T-helper 17 cell (primary cell): ENCODE measurements at places on chromosomes 3 and 15.

DNA sequence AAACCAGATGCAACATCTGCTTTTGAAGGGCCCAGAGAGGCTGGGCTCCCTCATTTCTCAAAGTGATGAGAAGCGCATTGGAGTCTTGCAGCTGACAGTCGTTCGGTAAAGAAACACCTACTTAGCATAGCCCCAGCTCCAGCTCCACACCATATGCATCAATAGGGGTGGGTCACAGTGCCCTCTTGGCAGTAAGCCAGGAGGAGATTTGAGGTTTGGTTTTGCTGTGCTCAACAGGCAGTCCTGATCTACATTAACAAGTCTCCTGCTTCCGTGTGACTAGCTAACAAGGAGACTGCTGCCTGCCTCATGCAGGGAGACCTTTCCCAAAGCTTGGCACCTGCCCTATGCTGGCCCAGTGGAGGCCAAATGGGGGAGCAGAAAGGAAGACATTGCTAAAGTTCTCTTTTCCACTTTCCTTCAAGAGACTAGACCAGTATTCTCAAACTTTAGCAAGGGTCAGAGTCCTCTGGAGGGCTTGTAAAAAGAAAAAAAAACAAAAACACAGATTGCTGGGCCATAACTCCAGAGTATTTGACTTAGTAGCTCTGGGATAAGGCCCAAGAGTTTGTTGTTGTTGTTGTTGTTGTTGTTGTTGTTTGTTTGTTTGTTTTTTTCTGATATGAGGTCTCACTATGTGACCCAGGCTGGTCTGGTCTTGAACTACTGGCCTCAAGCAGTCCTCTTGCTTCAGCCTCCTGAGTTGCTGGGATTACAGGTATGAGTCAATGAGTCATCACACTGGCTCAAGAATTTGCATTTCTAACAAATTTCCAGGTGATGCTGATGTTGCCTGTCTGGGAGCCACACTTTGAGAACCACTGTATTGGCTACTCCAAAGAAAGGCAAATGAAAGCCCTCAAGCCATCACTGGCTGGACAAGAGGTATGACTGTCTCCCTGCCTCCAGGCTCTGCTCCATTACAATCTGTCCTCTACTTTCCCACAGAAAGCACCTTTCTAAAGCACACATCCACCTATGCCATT lies 294.9 kb downstream of the RORA start:
- no peak for DNase-seq

DNA sequence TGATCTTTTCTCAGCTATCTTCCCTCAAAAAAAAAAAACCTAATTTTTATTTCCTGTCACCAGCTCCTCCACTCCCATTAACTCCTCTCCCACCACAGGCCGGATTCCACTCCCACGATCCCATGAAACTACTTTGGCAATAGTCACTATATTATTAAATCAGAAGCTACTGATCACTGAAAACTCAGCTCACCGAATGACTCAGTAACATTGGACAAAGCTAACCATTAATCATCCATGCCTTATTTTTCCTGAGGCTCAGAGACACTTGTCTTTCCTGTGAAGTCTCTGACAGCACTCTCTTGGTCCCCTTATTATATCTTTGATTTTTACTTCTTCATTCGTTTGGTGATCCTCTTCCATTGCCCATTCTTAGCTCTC lies 260.2 kb downstream of the CGGBP1 start:
- no peak for DNase-seq

- DNase-seq: no peak
These were observed 18.3 kb upstream of the NTRK3 start for GRCh38 chr15:88274553-88275460.

DNA sequence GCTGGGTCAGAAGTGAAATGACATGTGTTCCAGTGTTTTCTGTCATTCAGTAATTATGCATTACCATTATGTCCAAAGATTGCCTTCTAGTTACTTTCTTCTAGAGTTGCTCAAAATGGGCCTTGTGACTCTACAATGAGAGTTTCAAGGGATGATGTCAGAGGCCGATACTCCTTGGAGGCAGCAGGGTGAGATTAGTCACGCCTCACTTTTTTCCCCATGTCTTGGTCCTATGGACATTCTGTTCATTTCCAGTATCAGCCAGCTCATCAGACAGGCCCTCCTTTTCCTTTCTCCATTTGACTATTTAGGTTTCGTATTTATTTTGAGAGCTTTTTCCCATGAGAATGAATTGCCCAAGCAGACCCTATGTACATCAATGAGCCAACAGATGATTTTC lies 17.5 kb downstream of the VGLL3 start:
- no peak for DNase-seq

DNA sequence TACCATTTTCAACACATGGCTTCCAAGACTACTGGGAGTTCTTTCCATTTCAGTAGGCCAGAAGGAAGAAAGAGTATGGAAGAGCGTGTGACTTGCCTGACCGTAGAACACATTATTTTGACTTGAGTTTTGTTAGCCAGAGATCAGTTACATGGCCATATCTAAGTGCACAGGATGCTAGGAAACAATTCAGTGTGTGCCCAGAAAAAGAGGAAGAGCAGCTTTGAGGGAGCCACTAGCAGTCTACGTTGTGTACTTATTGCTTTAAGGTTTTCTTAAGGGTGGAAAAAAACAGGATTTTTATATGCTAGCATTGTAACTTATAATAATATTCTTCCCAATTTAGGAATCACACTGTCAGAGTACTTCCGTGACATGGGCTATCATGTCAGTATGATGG lies 44.1 kb upstream of the GRAMD1C start:
- DNase-seq: no peak

GRCh38 chr3:186004209-186004608 lies 66.4 kb upstream of the TRA2B start:
- no peak for DNase-seq

GRCh38 chr15:42504631-42505030 lies 9.2 kb downstream of the SNAP23 start:
- DNase-seq: no peak

DNA sequence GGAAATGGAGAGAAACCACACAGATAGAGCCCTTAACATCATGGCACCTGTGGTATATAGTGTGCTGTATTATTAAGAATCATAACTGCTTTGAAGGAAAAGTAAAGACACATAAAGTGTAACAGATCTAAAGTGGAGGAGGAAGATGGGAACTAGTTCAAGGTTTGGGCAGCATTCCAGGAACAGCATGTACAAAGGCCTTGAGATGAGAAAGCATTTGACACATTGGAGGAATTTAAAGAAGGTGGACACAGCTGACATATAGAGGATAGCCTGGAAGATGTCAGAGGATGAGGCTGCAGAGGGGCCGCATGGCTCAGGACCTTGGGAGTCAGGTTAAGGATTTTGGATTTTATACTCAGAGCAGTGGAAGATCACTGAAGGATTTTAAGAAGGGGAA lies 39.0 kb downstream of the LRTM1 start:
- DNase-seq: no peak

DNA sequence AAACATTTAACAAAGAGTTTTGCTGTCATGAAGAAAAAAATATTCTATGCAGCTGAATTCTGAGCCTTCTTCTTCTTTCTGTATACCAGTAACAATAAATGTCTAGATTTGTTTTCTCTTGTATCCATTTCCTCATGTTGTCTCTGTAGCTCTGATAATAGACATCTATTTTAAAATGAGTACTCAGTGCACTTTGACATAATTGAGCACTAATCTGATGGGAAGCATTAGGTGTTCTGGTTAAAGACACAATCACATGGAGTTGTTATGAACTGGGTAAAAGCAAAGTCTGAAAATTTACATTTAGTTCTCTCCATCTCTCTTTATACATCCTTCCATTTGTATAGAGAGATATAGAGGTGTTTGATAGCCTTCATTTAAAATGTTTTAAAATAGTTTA lies 230.0 kb downstream of the BCHE start:
- DNase-seq: no peak

GRCh38 chr3:189119950-189120349 lies 51.8 kb upstream of the TPRG1 start:
- no peak for DNase-seq

DNA sequence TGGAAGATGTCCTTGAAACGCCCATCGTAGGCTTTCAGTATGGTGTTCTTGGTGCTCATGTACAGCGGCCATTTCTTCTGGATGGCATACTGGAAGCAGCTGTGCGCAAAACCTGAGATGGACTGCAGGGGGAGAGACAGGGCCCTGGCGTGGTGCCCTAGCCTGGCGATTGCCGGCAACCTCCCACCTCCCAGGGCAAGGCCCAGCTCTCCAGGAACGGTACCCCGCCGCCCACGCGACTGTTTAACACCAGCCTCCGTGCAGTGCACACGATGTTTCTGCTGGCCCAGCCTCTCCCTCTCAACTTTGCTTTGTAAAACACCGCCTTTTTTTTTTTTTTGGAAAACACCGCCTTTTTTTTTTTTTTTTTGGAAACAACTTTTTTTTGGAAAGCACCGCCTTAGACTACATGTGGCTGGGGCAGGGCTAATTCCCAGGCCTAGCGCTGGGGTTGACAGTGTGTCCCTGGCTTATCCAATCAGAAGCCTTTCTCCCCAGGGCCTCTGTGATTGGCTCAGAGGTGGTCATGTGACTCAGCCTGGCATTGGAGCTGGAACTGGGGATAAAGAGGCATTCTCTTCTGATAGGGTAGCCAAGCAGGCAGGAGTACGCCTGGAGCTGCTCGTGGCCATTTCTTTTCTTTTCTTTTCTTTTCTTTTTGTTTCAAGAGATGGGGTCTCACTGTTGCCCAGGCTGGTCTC lies 14.7 kb downstream of the IDH2 start:
- DNase-seq: no peak

- no peak for DNase-seq
These were observed 168.5 kb upstream of the NSMCE3 start for GRCh38 chr15:29437888-29438702.

- DNase-seq: no peak
These were observed 120.9 kb downstream of the NEK11 start for GRCh38 chr3:131147534-131147933.

DNA sequence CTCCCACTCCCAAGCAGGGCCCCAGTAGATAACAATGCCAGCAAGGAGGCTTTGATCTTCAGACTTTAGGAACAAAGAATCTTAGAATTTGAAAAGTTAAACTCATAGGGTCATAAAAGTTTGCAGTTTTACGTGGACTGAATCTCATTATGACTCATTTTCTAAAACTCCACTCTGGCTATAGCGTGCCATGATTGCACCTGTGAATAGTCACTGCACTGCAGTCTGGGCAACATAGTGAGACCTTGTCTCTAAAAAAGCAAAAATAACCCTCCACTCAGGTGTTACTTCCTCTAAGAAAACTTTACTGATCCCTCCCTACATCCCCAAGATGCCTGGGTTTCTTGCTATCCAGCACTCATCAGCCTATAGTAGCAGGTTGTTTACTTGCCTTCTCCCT lies 104.5 kb downstream of the IL20RB start:
- no peak for DNase-seq

GRCh38 chr3:163261618-163262017 lies 1765.0 kb downstream of the OTOL1 start:
- no peak for DNase-seq

DNA sequence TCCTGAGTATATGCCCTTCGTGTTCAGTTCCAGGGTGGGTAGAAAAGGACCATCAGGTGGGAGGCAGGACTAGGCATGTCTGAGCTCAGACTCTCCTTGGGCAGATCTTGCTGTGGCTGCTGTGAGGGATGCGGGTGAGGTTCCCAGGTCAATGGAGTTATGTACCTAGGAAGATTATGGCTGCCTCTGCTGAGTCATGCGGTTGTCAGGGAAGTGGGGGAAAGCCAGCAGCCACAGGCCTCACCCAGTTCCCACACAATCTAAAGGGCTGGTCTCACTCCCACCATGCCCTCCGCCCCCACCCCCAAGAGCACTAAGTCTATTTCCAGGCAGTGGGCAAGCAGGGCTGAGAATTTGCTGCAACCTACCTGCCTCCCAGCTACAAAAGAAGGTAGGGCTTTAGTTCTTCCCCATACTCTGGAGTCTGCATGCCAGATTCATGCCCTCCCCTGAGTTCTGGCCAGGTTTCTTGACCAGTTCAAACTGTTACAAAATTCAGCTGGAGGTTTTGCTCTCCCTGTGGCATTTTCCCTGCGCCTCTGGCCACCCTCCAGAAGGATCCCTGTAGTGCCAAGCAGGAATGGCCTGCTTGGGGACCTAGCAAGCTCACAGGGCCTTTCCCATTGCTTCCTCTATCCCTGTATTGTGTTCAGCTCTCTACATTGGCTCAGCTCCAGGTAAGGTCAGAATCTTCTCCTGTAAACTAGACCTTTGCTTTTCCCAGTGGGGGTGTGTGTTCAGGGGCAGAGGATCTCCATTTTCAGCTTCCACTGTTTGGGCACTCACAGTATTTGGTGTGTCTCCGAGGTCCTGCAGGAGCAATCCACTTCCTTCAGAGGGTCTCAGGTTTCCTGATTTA lies 12.7 kb upstream of the TMCO5A start:
- no peak for DNase-seq

GRCh38 chr3:191360620-191361019 lies 30.3 kb upstream of the UTS2B start:
- no peak for DNase-seq

DNA sequence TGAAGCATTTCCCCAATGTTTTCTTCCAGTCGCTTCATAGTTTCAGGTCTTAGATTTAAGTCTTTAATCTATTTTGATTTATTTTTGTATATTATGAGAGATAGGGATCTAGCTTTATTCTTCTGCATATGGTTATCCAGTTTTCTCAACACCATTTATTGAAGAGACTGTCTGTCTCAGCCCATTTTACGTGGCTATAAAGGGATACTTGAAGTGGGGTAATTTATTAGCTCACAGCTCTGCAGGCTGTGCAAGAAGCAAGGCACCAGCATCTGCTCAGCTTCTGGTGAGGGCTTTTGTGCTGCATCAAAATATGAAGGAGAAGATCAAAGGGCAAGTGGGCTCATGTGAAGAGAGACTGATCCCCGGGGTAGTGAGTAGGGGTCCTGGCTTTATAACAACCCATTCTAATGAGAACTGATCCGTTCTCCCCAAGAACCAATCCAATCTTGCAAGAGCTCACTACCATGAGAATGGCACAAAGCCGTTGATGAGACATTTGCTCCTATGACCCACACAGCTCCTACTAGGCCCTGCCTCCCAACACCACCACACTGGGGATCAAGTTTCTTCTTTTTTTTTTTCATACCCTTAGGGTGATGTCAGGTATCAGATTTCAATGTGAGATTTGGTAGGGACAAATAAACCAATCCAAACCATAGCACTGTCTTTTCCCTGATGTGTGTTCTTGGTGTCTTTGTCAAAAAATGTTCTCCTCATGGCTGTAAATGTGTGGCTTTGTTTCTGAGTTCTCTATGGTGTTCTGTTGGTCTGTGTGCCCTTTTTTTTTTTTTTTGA lies 63.2 kb downstream of the IQGAP1 start:
- no peak for DNase-seq

DNA sequence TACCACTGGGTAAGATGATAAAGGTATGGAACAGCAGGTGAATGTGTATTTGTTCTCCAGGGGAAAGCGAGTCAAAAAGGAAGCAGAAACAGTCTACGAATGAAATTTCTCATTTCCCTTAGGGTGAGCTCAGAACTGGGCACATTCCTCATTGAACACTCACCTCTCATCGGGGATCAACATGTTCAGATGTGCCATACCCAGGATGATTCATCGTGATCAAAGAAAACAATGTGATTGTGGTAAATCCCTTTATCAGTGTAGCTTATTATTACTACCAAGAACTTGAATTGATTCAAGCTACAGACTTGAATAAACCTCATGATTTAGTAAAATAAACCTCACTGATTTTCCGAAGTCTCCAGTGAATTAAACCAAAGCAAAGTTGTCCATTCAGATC lies 72.1 kb downstream of the GJD2 start:
- DNase-seq: no peak
